ENCODE measurements at places on chromosomes 5 and 9. TPM values are rescaled to one million over a fixed set of nuclear protein-coding genes. Genes with fewer than 3 reads are reported as not detected.

- DNase-seq = no peak
These were observed 152.9 kb upstream of the MOCS2 start for GRCh38 chr5:53262348-53262970.

- DNase-seq = no peak
These were observed 95.7 kb upstream of the ARAP3 start for GRCh38 chr5:141777711-141778110.

- peak; percentile 40 for DNase-seq
These were observed 2.0 kb downstream of the NKD2 start for GRCh38 chr5:1010641-1011046.

The INSL4 gene
- total RNA-seq = not detected

The CRB2 gene
- total RNA-seq = 0.05 TPM
